ENCODE measurements at places on chromosomes 16 and 17.

GRCh38 chr17:6162216-6162615 is 92.0 kb downstream of the WSCD1 start:
- DNase-seq, result no peak

DNA sequence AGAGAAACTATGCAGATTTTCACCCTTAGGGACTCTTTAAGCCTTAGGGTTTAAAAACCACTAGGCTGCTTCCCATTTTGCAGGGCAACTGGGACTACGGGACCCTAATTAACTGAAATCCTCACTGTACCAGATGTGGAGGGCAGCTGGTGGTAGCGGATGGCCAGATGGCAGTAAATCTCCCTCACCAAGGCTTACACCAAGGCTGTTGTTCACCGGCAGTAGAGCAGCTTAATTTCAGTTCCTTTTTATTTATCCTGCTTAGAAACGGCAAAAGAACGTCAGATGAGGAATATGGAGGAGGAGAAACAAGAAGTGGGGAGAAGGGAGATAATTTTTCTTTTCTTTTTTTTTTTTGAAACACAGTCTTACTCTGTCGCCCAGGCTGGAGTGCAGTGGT is 6.5 kb downstream of the ABHD15 start:
- no peak for DNase-seq

- no peak for DNase-seq
Measured at GRCh38 chr17:36880268-36880905, 56.9 kb upstream of the LHX1 start.

- DNase-seq, result no peak
Measured at GRCh38 chr17:39927929-39928857, 661 bp downstream of the LRRC3C start.

DNA sequence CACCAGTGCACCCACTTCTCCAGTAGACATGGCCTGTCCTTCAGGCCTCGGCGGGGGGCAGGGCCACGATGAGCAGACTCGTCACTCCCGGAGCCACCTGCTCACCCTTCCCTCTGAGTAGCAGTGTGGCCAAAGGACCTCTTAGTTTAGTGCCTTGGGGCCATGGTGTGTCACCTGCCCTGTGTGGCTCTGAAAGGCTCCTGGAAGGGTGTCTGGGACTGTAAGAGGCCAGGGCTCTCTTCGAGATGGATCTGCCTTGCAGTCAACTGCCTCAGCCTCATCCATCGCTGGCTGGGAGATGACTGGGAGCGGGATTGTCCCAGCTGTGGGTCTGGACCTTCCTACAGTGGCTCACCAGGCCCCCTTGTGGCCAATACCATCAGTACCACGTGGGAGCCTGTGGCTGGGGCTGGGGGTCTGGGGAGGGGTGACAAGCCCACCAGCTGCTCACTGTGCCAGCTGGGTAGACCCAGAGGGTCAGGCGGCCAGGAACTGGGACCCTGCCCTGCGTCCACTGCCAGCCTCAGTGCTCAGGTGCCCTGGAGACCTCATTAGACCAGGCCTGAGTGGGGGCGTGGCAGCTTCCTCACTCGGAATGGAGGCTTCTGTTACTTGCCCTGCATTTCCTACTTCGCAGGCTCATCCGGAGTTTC is 133.4 kb downstream of the OR1D5 start:
- DNase-seq, result peak; percentile 70

DNA sequence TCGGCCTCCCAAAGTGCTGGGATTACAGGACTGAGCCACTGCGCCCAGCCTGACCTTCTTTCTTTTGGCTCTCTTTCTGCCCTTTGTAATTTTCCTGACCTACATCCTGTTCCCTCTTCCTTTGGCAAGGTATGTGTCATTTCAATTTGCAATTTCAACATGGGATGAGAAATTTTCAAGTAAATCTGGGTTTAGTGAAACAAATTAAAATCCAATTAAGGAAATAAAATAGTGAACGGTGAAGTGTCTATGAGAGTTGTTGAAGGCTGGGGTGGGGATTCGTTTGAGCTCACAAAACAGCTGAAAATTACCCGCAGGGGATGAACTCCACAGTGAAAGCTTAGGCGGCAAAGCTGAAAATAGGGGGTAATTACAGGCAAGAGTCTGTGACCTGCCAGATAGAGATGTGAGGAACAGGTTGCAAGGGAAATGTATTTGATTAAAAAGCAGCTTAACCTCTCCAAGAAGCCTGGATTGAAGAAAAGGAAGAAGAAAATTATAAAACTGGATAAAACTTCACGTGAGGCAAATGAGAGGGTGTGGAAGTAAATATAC is 277.7 kb downstream of the UTP18 start:
- DNase-seq, result no peak

GRCh38 chr17:18258356-18259038 is at the start of gene FLII:
Gene FLII, minus strand, starts transcription at chr17:18258738. Its CDS starts 48 bp downstream, at chr17:18258690.
- DNase-seq, result peak; percentile 82

- DNase-seq, result no peak
Measured at GRCh38 chr17:45686250-45686649, 97.9 kb upstream of the CRHR1 start.

- DNase-seq, result no peak
Measured at GRCh38 chr17:27091043-27091497, 202.8 kb upstream of the WSB1 start.

DNA sequence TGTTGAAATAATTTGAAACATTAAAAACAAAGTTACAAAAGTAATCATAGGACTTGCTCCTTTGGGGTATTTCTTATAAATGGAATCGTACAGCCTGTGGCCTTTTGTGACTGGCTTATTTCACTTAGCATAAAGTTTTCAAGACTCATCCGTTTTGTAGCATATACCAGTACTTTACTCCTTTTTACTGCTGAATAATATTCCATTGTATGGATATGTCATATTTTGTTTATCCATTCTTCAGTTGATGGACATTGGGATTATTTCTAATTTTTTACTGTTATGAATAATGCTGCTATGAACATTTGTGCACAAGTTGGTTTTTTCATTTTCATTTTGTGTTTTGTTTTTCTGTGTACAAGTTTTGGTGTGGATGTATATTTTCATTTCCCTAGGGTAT is 30.0 kb upstream of the RHBDL3 start:
- DNase-seq, result no peak

DNA sequence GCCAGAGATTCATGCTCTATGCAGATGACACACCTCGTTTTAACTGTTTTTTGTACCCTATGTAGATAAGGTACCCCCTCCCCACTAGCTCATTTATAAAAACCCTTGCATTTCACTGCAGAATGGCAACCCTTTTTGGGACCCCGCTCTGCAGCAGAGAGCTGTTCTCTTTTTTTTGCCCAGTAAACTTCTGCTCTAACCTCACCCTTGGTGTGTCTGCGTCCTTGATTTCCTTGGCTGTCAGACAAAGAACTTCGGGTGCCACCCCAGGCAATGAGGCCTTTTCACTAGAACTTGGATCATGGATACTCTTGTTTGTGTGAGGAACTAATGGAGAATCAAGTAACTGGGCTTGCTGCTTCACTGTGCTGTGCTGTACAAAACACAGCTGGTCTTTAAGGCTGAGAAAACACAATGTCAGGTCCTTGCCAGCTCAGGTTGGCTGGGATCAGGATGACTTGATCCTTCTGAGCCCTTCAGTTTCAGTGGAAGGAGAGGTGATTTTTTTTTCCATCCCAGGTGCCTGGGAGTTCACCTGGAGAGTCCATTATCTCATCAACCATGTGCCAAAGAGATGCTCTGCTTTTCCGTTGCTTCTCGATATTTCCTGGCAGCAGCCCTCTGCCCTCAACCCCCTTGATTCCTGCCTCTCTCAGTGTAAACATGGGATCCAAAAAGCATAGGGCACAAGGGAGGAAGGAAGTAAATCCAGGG is 133.2 kb upstream of the FAM20A start:
- DNase-seq, result no peak

DNA sequence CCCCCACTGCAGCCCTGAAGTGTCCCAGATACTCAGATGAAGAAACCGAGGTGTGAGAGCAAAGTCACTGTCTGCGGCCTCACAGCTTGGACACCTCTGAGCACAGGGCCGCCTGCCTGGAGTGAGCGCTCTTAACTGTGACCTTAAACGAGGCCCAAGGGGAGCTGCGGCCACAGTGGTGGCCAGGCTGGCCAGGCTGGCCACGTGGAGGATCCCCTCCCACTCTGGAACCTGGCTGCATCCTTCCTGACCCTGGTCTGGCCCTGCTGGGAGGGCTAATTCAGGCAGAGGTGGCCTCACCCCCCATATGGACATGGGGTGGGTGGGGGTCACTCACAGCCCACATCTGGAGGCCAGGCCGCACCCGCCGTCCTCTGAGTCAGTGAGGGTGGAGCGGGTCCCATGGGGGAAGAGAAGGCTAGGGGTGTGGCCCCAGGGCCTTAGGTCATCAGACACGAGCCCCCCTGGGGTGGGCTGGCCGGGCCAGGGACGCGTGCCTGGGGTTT is 6.6 kb downstream of the VASN start:
- no peak for DNase-seq

DNA sequence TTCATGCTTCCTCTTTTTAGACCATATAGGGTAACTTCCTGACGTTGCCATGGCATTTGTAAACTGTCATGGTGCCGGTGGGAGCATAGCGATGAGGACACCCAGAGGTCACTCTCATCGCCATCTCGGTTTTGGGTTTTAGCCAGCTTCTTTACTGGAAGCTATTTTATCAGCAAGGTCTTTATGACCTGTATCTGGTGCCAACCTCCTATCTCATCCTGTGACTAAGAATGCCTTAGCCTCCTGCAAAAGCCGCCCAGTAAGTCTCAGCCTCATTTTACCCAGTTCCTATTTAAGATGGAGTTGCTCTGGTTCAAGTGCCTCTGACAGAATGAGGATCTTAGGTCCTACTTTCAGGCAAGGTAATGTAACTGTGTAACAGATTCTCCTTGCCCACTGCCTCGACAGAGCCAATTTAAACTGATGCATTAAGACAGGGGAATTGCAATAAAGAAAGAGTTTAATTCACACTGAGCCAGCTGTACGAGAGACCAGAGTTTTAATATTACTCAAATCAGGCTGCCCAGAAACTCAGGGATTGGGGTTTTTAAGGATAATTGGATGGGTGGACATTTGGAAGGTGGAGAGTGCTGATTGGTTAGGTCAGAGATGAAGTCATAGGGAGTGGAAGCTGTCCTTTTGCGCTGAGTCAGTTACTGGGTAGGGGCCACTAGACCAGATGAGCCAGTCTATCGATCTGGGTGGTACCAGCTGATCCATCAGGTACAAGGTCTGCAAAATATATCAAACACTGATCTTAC is 59.9 kb upstream of the ATF7IP2 start:
- no peak for DNase-seq

DNA sequence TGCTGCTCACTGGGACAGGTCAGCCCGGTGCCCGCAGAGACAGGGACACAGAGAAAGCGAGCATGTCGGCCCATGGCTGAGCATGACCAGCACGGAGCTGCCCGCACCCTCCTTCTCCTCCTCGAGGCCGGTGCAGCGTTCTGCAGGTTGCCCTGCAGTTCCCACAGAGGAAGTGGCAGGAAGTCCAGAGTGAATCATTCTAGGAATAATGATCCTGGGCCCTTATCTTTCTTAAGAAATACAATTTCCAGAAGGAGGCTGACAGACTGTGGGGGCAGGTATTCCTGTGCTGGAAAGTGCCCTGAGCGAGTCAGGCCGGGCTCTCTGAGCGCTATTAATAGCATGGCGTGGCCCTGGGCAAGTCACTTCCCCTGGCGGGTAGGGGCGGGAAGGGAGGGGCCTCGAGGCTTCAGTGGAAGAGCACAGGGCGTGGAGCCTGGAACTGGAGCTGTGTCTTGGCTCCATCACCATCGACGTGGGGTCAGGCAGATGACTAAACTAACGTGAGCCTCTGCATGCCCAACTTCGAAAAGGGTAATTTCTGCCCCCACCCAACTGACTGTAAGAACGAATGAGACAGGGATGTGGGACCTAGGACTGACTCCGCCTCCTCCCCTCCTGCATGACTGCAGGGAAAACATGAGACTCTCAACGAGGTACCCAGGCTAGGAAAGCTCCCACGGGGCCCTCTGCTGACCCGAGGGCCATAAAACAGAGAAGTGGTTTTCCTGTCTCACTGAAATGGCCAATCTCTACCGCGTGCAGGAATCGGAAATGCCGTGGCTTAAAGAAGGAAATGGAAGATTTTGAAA is 9.8 kb downstream of the TMEM204 start:
- DNase-seq, result peak; percentile 73

- no peak for DNase-seq
Measured at GRCh38 chr16:51393381-51394005, 242.4 kb upstream of the SALL1 start.

- DNase-seq, result no peak
Measured at GRCh38 chr17:45256114-45256966, 5.6 kb downstream of the SPATA32 start.

GRCh38 chr16:20928774-20929411 is 28.3 kb downstream of the LYRM1 start:
- peak; percentile 32 for DNase-seq

- no peak for DNase-seq
Measured at GRCh38 chr16:86455116-86455515, 55.2 kb upstream of the FOXF1 start.

GRCh38 chr17:29401258-29401657 is 11.1 kb downstream of the TAOK1 start:
- no peak for DNase-seq

DNA sequence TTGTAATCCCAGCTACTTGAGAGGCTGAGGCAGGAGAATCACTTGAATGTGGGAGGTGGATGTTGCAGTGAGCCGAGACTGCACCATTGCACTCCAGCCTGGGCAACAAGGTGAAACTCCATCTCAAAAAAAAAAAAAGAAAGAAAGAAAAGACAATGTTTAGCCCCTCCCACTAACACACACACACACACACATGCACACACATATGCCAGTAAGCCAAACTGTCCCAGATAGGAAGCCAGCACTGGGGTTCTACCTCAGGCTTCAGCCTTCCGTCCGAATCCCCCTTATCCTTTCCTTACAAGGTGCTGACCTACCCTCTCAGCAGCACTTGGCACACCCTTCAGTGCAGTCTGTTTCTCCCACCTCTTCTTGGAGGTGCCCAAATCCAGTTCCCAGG is 8.7 kb upstream of the KCNH6 start:
- no peak for DNase-seq

DNA sequence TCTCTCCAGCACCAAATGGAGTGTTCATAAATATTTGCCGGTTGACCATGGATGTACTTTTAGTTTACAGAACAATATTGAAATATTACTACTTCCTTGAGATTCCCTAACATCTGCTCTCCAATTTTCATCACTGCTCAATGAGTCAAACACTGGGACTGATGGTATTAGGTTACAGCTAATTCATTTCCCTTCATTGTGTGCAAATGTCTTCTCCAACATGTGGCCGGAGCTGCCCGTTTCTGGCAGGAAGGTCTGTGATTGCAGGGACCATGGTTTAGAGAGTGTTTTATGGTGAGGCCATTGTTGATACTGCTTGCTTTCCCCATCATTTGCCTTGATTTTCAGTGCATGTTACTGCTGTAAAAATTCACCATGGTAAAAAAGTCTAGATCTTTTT is 209.3 kb downstream of the HS3ST3B1 start:
- DNase-seq, result no peak
